HFFc6 (cell line): ENCODE measurements at places on chromosomes 5 and 9.
A peak's percentile ranks its signal among the peaks of the same experiment; 100 is the strongest.

- H3K4me3 ChIP-seq: peak overlapping the region; percentile 33
- H3K27ac ChIP-seq: peak overlapping the region; percentile 51; the same call in 1 of the 2 replicates
- peaks cover 60% of the 10 kb centered on the region for H3K4me1 ChIP-seq
These were observed 8.0 kb upstream of the PALM2AKAP2 start for GRCh38 chr9:109771796-109772531.

DNA sequence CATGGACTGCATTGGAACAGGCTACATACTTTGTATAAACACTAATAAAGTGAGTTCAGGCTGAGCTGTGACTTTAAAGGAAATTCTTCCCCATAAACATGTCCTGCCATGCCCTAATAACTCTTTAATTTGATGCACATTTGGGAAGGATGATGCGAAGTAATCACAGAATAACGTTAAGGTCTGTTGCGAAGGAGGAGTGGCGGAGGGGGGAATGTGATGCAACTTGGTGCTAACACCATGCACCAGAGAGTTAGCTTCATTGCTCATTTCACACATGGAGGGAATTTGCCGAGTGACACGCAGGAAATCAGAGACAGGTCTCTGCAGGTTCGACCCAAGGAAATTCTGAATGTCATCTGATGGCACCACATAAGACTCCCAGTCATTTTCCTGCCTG is 32.9 kb downstream of the SLIT3 start:
- no peak overlapping the region for H3K27ac ChIP-seq
- DNase-seq: no peak
- H3K4me1 ChIP-seq: peaks cover 20% of the 10 kb centered on the region
- H3K4me3 ChIP-seq: peak overlapping the region; percentile 8; the same call in 1 of the 2 replicates

DNA sequence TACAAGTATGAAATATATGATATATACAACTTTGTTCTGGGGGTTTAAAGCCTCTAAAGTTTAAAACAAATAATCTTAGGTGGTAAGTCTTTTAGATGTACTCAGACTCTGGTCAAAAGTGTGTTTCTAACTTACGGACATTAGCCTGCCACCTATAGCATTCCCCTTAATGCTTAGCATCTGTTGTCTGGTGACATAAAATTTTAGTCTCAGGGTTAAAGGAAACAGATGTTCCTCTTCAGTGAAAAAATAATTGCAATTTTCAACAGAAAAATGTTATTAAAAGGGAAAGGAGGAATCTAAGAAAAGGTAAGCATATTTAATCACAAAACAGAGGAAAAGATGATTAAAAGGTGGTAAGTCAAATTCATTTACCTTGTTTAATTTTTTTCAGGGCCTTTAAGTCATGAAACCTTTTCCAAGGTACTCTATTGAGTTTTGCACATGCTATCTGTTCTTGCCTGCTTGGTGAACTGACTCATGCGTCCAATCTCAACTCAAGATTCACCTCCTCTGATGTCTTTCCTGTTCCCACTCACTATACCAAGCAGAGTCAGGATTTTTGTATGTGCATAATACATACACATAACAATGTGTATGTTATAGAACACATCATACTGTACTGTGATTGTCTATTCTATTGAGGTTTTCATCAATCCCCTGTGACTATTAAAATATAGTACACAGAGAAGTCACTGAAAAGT is 7.9 kb downstream of the TMEM167A start:
- H3K4me1 ChIP-seq: peaks cover 55% of the 10 kb centered on the region
- no peak for DNase-seq
- no peaks in the 10 kb centered on the region for H3K27me3 ChIP-seq
- H3K27ac ChIP-seq: no peak overlapping the region
- H3K36me3 ChIP-seq: peaks cover 17% of the 10 kb centered on the region
- no peak overlapping the region for H3K4me3 ChIP-seq

DNA sequence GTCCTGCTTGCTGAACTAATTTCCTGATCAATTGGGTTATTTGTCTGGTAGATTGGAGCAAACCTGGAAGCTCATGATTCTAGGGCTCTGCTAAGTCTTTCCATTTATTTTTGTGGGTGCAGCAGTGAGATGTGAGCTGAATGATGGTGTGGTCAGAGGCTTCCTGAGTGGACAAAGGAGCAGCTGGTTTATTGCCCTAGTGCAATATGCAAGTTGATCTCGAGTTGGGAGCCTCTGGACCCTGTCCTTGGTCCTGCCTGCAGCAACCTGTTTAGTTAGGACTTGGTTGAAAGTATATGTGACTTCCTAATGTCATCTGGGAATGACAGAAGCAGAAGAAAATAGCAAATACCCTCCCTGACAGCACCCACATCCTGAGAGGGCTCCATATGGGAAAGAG is 4.2 kb upstream of the UNC5A start:
- H3K4me1 ChIP-seq: no peaks in the 10 kb centered on the region
- no peak overlapping the region for H3K27ac ChIP-seq
- H3K4me3 ChIP-seq: no peak overlapping the region
- no peaks in the 10 kb centered on the region for H3K36me3 ChIP-seq
- DNase-seq: peak; percentile 16
- H3K27me3 ChIP-seq: peaks cover 14% of the 10 kb centered on the region

- H3K27ac ChIP-seq: no peak overlapping the region
- no peaks in the 10 kb centered on the region for H3K4me1 ChIP-seq
- no peak for DNase-seq
- H3K27me3 ChIP-seq: no peaks in the 10 kb centered on the region
- H3K36me3 ChIP-seq: no peaks in the 10 kb centered on the region
These were observed 154.1 kb upstream of the EFNA5 start for GRCh38 chr5:107824821-107825220.

DNA sequence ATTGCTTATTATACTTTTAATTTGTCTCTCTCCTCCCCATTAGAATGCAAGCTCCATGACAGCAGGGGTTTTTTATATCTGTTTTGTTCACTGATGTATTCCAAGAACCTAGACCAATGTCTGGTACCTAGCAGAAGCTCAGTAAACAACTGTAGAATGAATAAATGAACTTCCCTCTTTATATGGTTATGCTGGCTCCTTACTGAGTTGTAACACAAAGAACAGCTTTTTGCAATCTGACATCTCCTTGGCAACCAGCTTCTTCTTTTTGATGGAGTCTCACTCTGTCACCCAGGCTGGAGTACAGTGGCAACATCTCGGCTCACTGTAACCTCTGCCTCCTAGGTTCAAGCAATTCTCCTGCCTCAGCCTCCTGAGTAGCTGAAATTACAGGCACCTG is 13.6 kb downstream of the TRMO start:
- H3K27me3 ChIP-seq: no peaks in the 10 kb centered on the region
- peaks cover 11% of the 10 kb centered on the region for H3K4me1 ChIP-seq
- H3K4me3 ChIP-seq: no peak overlapping the region
- peaks cover 12% of the 10 kb centered on the region; the same call in 1 of the 2 replicates for H3K36me3 ChIP-seq
- no peak overlapping the region for H3K27ac ChIP-seq
- DNase-seq: no peak

DNA sequence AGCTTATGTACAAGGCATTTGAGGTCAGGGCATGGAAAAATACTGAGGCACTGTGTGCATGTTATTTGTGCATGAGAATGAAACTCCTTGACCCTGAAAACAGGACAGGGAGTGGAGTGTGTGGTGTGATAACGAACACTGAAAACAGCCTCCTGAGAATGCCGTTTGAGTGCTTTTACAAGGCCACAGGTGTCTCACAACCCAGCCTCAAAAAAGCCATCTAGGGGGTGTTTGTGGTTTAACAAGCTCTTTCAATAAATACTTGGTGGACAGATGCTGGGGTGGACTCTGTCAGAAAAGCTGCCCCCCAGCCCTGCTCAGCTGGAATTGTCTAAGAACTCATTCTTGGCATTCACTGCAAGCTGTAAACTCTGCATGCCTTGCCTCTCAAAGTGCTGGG is 94.0 kb upstream of the SLC25A48 start:
- H3K36me3 ChIP-seq: no peaks in the 10 kb centered on the region
- no peaks in the 10 kb centered on the region for H3K4me1 ChIP-seq
- no peak overlapping the region for H3K4me3 ChIP-seq
- no peak overlapping the region for H3K27ac ChIP-seq
- DNase-seq: no peak

DNA sequence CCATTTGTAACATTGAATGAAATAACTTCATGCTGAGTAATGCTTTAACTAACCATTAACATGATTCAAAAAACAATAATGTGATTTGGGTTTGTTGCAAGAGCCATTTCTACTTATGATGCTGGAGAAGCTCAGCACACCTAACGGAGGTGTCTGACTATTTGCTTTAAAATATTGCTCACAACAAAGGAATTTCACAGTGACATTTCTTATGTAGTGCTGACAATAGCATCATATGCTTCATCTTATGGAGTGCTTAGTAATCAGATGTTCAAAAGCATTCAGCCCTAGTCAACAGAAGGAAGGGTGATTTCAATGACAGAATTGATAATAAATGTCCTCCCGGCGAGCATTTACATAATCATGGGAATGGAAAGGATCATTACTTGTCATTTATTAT is 1003.3 kb upstream of the COX7C start:
- no peak overlapping the region for H3K27ac ChIP-seq
- H3K36me3 ChIP-seq: no peaks in the 10 kb centered on the region
- no peak for DNase-seq
- no peak overlapping the region for H3K4me3 ChIP-seq
- H3K4me1 ChIP-seq: no peaks in the 10 kb centered on the region

- no peak overlapping the region for H3K27ac ChIP-seq
- H3K27me3 ChIP-seq: peaks cover 13% of the 10 kb centered on the region
- no peak for DNase-seq
- H3K4me1 ChIP-seq: peaks cover 8% of the 10 kb centered on the region; the same call in 1 of the 2 replicates
- H3K4me3 ChIP-seq: no peak overlapping the region
These were observed 69.9 kb upstream of the SLC1A1 start for GRCh38 chr9:4420351-4420750.

DNA sequence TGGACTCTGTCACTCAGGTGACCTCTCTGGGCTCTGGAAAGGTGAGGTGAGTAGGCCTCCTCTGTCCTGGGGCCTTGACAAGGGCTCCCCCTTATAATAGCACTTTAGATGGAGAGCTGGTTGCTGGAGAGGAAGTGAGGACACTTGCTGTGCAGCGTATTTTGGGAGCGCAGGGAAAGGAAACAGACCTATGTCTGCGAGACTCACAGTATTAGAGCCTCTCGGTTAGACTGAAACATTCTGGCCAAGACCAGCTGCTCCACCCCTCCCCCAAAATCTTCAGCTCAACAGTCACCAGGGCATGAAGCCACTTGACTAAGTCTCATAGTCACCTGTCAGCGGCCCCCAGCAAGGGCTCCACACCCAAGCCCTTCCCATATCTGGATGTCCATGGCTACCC is 213.6 kb downstream of the AGTPBP1 start:
- no peak overlapping the region for H3K4me3 ChIP-seq
- no peaks in the 10 kb centered on the region; the same call in 1 of the 2 replicates for H3K27me3 ChIP-seq
- DNase-seq: no peak
- H3K27ac ChIP-seq: no peak overlapping the region
- H3K36me3 ChIP-seq: no peaks in the 10 kb centered on the region

- H3K4me3 ChIP-seq: no peak overlapping the region
- peaks cover 65% of the 10 kb centered on the region for H3K36me3 ChIP-seq
- H3K27me3 ChIP-seq: peaks cover 16% of the 10 kb centered on the region
These were observed 209.6 kb downstream of the FBN2 start for GRCh38 chr5:128328446-128328845.

DNA sequence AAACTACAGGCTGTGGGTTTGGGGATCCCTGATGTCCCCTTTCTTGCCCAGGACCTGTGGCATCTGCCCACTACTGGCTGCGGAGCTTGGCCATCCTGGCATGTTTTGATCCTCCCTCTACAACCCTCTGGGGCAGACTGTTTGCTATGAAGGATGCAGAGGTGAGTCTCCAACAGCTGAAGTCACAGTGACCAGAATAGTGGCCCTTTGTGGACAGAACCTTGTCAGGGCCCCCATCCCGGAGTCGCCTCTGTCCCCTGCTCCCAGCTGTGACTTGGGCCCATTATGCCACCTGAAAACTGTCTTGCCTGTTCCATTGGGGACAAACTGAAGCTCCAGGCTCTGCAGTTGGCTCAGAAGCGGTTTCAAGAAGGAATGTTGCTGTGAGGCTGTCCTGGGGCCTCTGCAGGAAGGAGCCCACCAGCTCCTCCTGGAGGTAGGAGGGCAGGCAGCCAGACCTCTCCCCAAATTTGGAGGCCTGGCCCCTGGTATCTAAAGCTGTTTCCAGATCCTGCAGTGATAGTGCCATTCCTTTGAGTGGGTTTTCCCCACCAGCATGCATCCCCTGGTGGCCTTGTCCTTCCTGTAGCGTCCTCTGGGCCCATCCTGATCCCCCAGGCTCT is 93.3 kb downstream of the BARX1 start:
- H3K4me3 ChIP-seq: no peak overlapping the region
- no peak for DNase-seq
- H3K27ac ChIP-seq: no peak overlapping the region
- no peaks in the 10 kb centered on the region for H3K36me3 ChIP-seq
- H3K27me3 ChIP-seq: peaks cover 3% of the 10 kb centered on the region
- H3K4me1 ChIP-seq: no peaks in the 10 kb centered on the region

GRCh38 chr5:76384189-76384588 is 18.9 kb upstream of the IQGAP2 start:
- H3K27ac ChIP-seq: no peak overlapping the region
- DNase-seq: no peak
- H3K27me3 ChIP-seq: peaks cover 17% of the 10 kb centered on the region
- H3K4me1 ChIP-seq: no peaks in the 10 kb centered on the region
- no peaks in the 10 kb centered on the region for H3K36me3 ChIP-seq
- H3K4me3 ChIP-seq: no peak overlapping the region

DNA sequence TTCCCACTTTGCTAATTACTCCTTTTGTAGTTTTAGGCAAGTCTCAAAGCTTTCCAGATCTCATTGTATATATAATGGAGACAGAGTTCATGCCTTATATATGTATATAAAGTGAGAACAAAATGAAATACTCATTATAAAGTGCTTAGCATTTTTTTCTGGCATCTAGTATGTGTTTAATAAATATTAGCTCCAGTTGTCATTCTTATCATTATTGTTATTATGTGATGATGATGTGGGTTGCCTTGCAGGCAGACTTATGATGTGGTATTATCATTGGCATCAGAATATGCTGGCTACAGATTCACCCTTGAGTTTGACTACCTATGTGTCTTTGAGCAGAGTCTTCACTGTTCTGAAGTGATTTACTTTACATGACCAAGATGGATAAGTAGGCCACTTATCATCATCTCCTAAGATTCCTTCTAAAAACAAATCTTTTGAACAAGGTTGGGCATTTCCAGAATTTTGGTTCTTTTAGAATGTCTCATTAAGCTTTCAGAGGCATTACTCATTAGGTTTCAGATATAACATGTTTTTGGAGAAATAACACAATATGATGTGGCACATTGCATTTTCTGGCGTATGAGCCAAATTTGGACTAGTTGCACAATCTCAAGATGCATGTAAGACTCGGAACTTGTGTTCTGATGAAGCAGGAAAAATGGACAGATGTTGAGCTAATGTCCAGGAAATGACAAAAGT is 145.6 kb upstream of the TNC start:
- no peaks in the 10 kb centered on the region for H3K36me3 ChIP-seq
- peaks cover 60% of the 10 kb centered on the region for H3K4me1 ChIP-seq
- DNase-seq: peak; percentile 48
- peak overlapping the region; percentile 29 for H3K4me3 ChIP-seq
- H3K27me3 ChIP-seq: no peaks in the 10 kb centered on the region; the same call in 1 of the 2 replicates

- H3K4me1 ChIP-seq: peaks cover 46% of the 10 kb centered on the region
- peak overlapping the region; percentile 94 for H3K27ac ChIP-seq
- peak; percentile 85 for DNase-seq
- H3K27me3 ChIP-seq: peaks cover 5% of the 10 kb centered on the region
These were observed 71.9 kb downstream of the MAP1B start for GRCh38 chr5:72179028-72179815.

- peaks cover 88% of the 10 kb centered on the region for H3K4me1 ChIP-seq
- peak; percentile 92 for DNase-seq
- peak overlapping the region; percentile 90 for H3K27ac ChIP-seq
- peak overlapping the region; percentile 41 for H3K4me3 ChIP-seq
These were observed 24.8 kb downstream of the FYB1 start for GRCh38 chr5:39194466-39195136.
